Posterior vena cava (tissue), 2 donors: ENCODE measurements at places on chromosomes 16 and 17. TPM values are rescaled to one million over a fixed set of nuclear protein-coding genes. Genes with fewer than 3 reads are reported as not detected.

The PSMC3IP gene
- total RNA-seq: 4.7 TPM

The SDR42E2 gene
- not detected for total RNA-seq

The PHF23 gene
- 27.5 TPM for total RNA-seq

The MPO gene
- 0.74 TPM for total RNA-seq

The PIK3R5 gene
- total RNA-seq: 18.0 TPM

The IGSF6 gene
- total RNA-seq: 8.4 TPM

The KRTAP1-5 gene
- not detected for total RNA-seq

The CA10 gene
- total RNA-seq: not detected

The LGALS9 gene
- total RNA-seq: 53.9 TPM

The ARHGAP23 gene
- 72.9 TPM for total RNA-seq

The EFNB3 gene
- total RNA-seq: 0.19 TPM

The ARHGAP44 gene
- 6.0 TPM for total RNA-seq

The ODAD4 gene
- 0.74 TPM for total RNA-seq

The DYNLL2 gene
- total RNA-seq: 35.4 TPM

The CCL4L2 gene
- total RNA-seq: not detected
